ENCODE measurements at places on chromosomes 12 and 14.

GRCh38 chr14:100416081-100416680 lies 93.0 kb downstream of the SLC25A47 start:
- no peak for DNase-seq

- DNase-seq: no peak
Observed at GRCh38 chr12:52015532-52016041, 8.8 kb downstream of the TAMALIN start.

DNA sequence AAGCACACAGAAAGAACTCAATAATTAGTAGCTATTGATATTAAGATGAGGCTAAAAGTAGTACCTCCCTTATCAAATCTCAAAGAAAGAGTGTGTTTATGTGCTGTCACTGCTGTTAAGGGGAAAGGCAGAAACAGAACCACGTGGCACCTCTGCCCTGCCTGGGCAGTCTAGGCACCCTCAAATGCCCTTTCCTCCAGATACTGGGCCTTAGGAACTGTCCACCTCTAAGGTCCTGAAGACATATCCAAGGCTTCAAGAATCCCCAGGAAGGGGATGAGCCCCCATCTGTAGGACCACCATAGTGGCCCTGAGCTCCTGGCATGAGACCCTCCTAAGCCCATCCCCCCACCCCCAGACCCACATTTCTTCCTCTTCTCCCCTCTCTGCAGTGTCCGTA lies 29.1 kb downstream of the NGB start:
- no peak for DNase-seq

DNA sequence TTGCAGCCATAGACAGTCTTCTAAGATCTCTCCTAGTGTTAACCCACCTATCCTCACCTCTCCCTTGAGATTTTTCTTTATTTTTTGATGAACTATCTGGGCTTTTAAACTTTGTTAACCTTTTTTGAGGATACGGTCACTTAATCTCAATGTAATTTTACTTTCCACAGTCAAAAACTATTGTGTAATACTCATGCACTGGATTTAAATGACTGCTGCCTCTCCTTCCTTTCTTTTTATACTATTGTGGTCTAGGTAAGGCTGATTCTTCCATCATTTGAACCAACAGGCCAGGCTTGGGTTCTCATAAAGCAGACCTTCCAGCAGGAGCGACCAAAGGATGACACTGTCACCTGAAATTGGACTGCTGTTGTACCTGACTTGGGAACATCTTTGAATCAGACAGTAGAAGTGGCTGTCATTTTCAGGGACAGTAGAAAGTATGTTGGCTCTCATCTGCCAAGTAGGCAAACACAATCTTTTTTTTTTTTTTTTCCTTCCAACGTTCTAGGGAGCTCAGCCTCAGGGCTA lies 689 bp upstream of the PDE3A start:
- no peak for DNase-seq

DNA sequence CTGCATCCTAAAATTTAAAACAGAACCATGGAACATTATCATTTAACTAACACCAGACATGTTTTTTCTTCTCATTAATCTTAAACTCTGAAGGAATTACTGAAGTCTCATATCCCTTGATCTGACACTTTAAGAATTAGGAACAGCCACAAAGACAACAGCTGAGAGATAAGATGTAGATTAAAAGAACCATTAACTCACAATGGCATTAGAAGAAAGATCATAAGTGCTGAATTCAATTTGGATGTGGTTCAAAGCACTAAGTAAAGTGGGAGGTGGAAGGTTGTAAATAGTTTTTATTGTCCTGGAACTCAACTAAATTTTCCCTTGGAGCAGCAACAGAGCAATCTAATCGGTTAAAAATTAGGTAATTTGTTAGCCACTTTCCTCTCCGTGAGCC lies 199.0 kb upstream of the ATP2B1 start:
- DNase-seq: no peak

DNA sequence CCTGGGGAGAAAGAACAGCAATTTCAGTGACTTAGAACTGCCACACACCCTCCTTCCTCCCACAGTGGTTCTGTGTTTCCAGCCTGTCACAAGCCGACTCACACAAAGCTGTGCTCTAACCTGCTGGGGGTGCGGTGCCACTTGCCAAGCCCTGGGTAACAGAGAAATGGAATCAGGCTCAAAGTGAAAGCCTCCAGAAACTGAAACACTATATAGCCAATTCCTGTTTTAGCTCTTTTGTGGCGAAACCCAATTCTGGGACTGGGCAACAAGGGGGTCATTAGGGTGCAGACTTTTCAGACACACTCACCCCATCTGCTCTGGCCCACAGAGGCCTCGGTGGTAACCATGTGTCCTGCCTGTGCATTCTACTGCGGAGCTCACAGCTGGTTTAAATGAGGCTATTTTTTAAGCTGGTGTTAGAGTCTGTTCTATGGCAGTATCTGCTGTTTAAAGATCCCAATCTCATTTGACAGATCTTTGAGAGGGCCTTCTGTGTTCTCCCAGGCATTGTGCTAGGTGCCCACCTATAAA lies 15.2 kb upstream of the ACTR6 start:
- DNase-seq: no peak

DNA sequence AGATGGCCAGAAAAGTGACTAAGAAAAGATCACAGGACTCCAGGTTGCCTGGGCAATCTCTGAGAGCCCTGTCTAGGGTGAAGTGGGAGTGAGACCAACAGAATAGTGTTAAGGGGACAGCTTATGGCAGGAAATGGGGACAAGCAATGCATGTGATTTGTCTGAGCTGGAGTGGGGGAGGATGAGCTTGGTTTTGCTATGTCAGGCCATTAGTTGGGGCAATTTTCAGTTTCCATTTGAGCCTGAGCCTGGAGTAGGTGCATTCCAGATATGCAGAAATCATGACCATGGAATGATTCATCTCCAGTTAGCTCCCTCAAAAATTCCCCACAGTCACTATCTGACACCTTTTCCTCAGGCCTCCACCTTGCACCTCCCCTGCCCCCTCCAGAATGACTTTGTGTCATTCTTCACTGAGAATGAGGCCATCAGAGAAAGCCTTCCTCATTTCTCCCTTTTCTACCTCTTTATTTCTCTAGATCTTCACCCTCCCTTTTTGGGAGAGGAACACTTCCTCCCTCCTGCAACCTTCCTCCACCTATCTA lies 150.9 kb upstream of the PLEKHG7 start:
- no peak for DNase-seq

- no peak for DNase-seq
Observed at GRCh38 chr12:510071-510825, 50.5 kb downstream of the B4GALNT3 start.

DNA sequence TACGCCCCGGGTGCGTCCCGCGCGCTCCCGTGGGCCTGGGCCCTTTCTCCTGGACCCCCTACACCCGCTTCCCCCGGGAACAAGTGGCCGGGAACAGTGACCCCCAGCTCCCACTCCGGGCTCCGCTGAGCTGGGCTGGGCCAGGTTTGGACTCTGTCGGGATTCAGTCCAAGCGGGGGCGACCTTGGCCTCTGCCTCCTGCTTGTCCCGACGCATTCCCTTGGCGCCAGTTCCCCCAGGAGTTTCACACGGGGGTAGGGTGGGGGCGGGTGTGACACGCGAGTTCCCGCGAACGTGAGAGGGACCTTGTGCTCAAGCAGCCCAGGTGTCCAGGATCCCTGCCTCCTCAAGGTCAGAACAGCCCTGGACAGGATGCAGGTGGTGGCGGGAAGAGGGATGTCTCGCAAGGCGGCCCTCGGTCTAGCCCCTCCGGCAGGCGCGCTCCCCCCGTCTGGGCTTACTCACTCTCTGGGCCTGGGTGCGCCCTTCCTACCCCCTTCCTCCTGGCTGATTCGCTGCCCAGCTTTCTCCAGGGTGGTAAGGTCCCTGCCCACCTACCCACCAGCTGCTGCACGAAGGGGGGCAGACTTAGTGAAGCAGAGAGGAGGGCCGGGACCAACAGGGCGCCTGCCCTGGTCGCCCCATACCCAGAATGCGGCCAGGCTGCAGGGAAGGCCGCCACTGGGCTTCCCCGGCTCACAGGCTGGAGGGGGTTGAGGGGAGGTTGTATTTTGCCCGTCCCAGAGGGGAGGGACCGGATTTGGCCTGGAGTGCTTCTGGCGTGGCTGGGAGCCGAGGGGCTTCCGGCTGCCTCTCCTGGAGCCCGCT lies 862 bp downstream of the CRIP2 start:
- DNase-seq: no peak

- DNase-seq: no peak
Observed at GRCh38 chr12:99917711-99918402, 66.9 kb downstream of the ANKS1B start.
